Peyer's patch (tissue), 4 donors: ENCODE measurements at places on chromosomes 5 and 9. TPM values are rescaled to one million over a fixed set of nuclear protein-coding genes. Genes with fewer than 3 reads are reported as not detected.

DNA sequence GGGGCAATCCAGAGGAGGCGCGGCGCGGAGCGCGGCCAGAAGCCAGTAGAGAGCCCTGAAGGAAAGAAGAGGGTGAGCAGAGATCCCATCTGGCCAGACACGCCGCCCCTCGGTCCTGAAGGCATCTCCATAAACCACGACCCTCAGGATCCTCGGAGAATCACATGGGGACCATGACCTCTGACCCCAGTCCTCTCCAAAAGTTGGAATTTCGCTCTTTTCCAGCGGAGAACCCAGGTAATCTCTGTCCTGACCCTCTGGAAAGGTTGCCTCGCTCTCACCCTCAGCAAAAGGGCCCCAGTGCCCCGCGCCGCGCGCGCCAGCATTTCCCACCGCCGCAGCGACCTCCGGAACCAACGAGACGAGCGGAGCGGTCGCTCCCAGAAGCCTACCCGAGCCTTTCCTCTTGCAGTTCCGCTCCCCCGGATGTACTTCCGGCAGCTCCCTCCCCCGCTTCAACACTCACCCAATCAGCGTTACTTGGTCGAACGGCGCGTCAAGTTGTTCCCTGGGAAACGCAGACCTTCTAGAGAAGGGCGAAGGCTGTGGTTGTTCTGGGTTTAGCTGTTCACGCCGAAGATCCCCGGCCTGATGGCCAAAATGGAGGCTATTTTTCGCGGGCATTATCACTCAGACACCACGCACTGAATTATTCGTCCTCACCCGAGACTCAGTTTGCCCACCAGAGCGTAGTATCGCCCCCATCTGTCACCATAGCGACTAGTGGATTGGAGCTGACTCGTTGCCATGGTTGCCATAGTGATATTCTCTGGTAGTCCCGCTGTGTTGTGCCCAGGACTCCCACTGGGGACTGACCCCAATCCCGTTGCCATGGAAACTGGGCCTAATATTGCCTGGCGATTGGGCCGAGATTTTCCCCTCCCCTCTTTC lies at the start of gene STOML2:
STOML2 (minus strand) TSS at position 363 of the 891 bp plus-strand sequence; CDS start at position 326, 37 bp downstream.
- DNase-seq, result peak; percentile 98

- DNase-seq, result no peak
Measured at GRCh38 chr9:82271106-82271561, 282.6 kb downstream of the SPATA31D1 start.

DNA sequence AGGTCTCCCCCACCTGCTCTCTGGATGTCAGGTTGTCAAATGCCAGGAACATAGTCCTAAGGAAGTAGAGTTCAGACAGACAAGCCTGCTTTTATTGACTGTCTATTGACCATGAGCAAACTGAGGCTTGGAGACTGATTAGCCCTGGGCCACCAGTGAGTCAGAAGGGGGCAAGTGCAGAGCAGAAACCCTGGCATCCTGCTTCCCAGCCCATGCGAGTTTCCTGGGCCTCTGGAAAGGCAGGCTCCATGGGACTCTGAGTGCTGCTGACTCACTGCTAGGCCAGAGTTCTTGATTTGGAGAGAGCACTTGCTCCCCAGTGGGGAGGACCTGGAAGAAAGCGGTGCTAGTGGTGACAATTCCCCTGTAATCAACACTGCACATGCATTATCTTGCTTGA lies 2.8 kb upstream of the HBEGF start:
- DNase-seq, result no peak

DNA sequence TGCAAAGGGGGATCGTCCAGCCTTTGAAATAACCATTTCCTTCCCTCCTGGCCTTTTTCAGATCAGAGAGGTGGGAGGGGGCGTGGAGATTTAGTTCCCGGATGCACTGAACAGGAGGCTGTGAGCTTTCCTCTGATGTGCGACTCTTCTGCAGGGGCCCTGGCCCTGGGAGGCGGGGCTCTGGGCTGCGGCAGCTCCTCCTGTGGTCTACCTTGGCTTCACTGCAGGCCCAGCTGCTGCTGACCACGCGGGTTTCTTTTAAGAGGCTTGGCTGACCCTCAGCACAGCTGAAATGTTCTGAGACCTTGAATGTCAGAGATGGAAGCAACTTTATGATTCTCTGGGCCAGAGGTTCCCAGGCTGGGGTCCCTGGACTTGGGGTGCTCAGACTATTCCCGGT lies 27.0 kb upstream of the COL15A1 start:
- no peak for DNase-seq

Gene GAS1
- total RNA-seq, result 6.6 TPM

Gene RXFP3
- total RNA-seq, result not detected

- DNase-seq, result no peak
Measured at GRCh38 chr9:89508951-89509615, 11.2 kb upstream of the SEMA4D start.

GRCh38 chr5:74017112-74017511 lies 391.1 kb downstream of the ARHGEF28 start:
- no peak for DNase-seq
